ENCODE measurements at places on chromosomes 1 and 21. TPM values are rescaled to one million over a fixed set of nuclear protein-coding genes. Genes with fewer than 3 reads are reported as not detected.

DNA sequence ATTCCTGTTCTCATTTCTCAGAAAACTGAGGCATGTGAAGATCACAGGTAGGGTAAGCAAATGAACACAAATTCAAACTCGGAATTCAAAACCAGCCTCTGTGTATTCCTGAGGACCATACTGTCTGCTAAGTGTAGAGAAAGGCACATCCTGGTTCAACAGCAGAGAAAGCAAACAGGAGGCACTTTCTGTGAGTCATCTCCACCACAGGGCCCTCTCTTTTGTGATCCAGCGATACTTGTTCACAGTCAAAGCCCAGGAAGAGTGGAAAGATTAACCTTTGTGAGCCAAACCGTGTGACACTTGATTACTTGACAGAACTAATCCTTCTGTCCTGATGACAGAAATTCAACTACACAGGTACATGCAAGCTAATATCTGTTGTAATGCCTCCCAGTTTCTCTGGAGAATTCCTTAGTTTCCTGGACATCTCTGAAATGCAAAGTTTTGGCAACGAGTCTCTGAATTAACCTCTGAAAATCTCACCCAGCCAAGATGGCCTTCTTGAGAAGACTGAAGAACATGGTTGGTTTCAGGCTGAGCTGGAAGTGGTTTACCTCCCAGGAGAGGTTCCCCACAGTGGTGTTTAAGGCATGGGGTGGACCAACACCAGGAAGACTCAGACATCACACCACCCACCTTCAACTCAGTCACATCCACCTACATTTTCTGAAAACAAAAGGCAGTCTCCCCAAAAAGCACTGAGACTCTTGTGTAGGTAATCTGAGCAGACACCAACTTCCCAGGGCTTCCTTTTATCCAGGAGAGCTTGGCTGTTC is 98.2 kb upstream of the ERG start:
- no peak for DNase-seq

- no peak for DNase-seq
Observed at GRCh38 chr1:104238991-104239390, 489.3 kb downstream of the AMY1C start.

PUM1 gene
- total RNA-seq: 99.0 TPM

ZNF593OS gene
- total RNA-seq: not detected

CLDN17 gene
- total RNA-seq: not detected
